ENCODE measurements at places on chromosomes 16 and 17.

DNA sequence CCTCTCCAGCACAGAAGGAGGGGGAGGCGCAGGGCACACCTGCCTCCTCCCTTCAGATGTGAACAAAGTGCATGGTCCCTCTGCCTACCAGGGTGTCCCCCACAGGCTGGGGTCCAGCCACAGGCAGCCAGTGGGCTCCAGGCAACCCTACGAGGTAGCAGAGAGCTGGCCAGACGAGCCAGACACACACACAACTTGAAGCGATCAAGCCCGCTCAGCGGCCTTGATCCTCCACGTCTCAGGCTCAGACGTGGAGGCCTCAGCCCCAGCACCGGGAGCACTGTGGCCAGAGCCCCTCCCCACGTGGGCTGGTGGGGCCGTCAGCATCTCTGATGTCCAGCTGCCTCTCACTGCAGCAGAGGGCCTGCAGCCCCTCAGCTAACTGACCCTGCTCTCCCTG lies 8.5 kb downstream of the MCRIP1 start:
- DNase-seq, result no peak

DNA sequence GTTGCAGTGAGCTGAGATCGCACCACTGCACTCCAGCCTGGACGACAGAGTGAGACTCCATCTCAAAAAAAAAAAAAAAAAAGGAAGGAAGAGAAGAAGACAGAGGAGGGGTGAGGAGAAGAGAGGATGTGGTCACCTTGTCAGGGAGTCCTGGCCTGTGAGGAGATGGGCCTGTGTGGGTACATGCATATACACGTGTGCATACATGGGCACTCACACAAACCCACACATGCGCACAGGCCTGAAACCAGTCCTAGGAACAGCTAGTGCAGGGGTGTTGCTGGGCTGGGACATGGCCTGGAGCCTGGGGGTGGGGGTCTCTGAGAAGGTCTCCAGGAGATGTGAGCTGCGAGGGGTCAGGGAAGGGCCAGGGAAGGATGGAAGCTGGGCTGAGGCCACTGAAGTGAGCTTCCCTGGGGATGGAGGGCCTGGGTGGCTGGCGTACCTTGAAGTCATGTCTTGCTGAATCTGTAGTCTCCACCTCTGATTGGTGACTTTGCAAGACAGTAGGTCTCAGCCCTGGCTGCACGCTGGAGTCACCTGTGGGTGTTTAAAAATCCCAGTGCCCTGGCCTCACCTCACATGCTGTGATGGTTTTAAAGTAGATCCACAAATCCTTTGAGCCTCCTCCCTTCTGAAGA lies 72.4 kb downstream of the MRM1 start:
- no peak for DNase-seq

DNA sequence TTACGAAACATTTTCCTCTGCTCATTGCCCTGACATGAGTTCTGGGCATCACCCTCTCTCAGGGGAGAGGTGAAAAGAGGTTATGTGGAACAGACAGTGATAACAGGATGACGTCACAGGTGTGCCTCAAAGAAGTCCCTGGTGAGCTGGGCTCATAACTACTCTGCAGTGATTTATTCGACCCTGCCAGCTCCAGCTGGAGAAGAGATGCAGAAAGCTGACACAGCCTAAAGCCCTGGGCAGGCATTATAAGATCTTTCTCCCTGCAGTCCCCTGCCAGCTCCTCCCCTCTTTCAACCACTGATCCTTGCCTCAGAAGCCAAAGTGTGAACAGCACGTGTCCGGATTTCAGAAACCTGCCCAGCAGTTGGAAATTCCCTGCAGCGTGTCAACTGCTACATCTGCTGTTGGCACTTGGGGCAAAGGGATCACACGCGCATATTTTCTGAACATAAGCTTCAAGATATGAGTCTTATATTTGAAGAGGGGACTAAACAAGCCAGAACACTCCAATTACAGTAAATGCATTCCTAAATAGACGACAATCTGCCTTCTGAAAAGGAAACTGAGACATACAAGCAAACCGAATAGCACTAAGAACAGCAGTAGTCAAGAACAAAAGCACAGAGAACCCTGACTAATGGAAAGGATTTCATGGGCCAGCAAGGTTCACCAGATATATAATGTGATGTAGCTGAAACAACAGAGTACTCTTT lies 80.5 kb downstream of the SMG6 start:
- DNase-seq, result no peak

GRCh38 chr16:75485230-75486013 lies 9.8 kb downstream of the CHST6 start:
- DNase-seq, result no peak

- DNase-seq, result no peak
Measured at GRCh38 chr16:8374586-8375231, 215.6 kb downstream of the TMEM114 start.
